ENCODE measurements at places on chromosomes 2 and 18.

- no peak for ATAC-seq
Observed at GRCh38 chr2:47043891-47044239, 111.2 kb downstream of the STPG4 start.

GRCh38 chr2:39232141-39232540 lies 11.6 kb downstream of the CDKL4 start:
- ATAC-seq, result no peak

DNA sequence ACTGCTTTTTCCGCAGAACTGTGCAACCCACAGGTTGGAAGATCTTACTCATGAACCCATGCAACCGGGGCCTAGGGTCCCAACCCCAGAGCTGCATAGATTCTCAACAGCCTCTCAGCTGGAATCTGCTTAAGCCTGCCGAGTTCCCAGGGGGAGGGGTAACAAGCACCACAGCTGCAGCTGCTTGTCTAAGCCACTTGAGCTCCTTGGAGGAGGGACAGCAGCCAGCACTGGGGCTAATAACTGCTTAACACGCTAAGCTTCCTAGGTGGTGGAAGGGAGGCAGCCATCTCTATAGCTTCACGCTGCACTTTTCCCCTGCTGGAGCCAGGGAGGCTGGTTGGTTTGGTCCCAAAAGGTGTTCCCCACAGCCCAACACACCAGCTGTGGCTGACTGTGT lies 311.6 kb downstream of the DSC3 start:
- no peak for ATAC-seq

DNA sequence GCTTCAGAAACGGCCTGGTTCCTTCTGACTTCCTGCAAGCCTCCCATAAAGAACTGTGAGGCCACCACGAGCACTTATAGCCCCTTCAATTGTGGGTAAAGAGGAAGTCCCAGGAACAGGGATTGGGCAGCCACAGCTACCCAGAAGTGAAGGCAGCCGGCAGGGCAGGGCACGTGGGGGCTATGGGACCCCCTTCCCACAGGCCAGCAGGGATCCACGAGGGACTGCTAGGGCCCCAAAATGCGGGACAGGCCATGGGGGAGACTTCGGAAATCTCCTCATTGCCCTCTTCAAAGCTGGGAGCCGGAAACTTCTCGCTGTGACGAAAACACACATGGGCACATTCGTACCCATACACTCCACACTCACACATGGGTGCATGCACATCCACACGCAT lies 196.1 kb upstream of the SALL3 start:
- no peak for ATAC-seq

GRCh38 chr2:39156107-39156506 lies 35.3 kb upstream of the SOS1 start:
- ATAC-seq, result no peak

GRCh38 chr2:222887124-222887523 lies 26.3 kb downstream of the ACSL3 start:
- ATAC-seq, result no peak

DNA sequence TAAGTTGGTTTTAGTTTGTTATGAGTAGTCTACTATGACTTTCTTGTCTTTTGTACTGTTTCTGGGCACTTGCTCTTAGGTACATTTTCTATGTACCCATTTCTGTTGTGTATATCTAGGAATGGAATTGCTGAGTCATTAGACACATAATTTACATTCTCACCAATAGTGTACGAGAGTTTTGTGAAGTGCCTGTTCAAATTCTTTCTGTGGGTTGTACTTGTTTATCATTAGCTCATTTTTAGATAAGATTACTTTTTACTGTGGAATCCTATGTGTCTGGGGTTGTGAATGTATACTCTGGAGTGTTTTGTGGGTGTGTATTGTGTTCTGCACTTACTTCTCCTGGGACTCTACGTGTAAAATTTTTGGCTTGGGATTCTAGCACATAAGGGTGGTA lies 36.6 kb upstream of the CD28 start:
- peak; percentile 35 for ATAC-seq

DNA sequence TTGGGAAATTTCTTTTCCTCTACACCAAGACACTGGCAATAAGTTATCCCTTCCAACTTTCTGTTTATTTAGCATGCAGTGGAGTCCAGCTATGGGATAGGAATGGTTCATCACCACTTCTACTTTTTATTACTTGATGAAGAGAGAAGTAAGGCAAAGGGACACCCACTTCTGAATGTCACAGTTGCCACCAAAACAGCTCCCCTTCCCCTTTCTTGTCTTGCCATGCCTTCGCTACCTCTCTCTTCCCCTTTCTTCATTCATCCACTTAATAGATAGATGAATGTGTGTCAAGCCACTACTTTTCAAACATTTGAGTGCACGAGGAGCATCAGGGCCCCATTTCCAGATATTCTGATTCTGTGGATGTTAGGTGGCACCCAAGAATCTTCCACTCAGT lies 59.6 kb downstream of the KCTD18 start:
- no peak for ATAC-seq

GRCh38 chr18:75068682-75069435 lies 140.1 kb downstream of the PTGR3 start:
- no peak for ATAC-seq

DNA sequence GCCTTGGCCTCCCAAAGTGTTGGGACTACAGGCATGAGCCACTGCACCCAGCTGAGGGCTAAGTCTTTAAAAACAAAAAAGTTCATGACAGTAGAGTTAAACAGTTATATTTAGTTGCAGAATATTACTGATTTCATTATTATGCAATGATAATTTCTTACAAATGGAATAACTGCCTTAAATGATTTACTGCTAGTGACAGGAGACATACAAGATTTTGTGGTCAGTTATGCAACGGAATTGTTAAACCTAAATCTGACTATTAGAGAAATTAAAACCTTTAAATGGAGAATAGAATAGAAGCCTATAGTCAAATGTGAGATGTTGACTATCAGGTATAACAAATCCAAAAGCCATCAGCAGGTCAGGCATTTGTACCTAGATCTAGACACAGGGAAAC lies 10.3 kb upstream of the DNAJC10 start:
- no peak for ATAC-seq

DNA sequence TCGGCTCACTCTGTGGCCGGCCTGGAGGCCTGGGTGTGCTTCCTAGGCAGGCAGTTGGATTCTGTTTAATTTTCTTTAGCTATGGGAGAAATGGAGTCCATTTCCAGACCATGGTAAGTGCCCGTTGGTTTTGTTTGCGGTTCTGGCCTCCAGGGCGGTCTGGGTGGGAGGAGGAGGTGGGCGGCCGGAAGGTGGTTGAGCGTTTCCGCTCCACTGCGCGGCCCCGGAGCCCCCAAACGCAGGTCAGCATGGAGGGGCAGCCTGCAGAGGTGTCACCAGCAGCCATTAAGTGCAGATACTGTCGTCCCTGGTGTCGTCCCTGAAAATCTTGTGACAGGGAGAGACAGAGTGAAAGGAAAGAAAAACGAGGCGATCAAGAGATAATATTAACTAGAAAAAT lies 303.9 kb downstream of the GBX2 start:
- no peak for ATAC-seq

DNA sequence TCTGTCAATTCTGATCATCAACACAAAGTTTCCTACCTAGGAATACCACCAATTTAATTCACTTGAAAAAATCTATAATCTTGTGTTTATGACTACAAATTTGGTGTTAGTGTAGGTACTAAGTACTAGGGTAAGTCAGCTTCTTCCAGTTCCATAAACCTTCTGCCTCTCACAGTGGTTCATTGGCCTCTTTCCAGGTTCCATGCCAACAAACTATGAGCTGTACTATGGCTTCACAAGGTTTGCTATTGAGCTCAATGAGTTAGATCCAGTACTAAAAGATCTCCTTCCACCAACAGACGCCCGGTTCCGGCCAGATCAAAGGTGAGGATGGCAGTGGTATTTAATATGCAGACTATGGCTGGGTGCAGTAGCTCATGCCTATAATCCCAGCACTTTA lies 58.8 kb downstream of the PRKRA start:
- no peak for ATAC-seq
